ENCODE measurements at places on chromosomes 4 and X. TPM values are rescaled to one million over a fixed set of nuclear protein-coding genes. Genes with fewer than 3 reads are reported as not detected.

Gene LONRF3
- total RNA-seq = 10.3 TPM

Gene UTP3
- total RNA-seq = 13.7 TPM

Gene MAMLD1
- total RNA-seq = 1.7 TPM

Gene FAM53A
- total RNA-seq = 3.5 TPM

DNA sequence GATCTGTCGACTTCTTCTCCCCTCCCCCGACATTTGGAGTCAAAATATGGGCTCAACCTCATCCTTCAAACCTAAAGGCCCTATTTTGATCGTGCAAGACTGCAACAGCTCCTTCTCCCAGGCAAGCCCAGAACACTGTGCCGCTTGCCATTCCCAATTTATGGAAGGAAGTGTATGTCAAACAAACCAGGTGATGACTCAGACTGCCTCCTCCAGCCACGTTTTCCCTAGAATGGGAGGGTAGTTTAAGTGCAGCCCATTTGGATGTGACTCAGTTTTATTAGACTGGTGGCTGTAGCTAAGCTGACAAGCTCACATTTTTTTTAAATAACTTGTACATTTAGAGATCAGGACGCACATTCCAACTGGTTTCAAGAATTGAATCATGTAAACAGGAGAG, 570.4 kb upstream of the DIPK2B start:
- H3K4me1 ChIP-seq = no peaks in the 10 kb centered on the region
- no peaks in the 10 kb centered on the region for H3K27me3 ChIP-seq
- H3K27ac ChIP-seq = peak overlapping the region; percentile 66
- no peak overlapping the region for H3K4me3 ChIP-seq

GRCh38 chrX:40996886-40997530, 88.2 kb upstream of the USP9X start:
- no peak overlapping the region for H3K4me3 ChIP-seq
- no peak overlapping the region for H3K27ac ChIP-seq
- H3K27me3 ChIP-seq = no peaks in the 10 kb centered on the region
- H3K4me1 ChIP-seq = no peaks in the 10 kb centered on the region
- DNase-seq = no peak

GRCh38 chr4:173855015-173855414, 325.0 kb upstream of the HAND2 start:
- H3K4me3 ChIP-seq = no peak overlapping the region
- no peak overlapping the region for H3K27ac ChIP-seq
- H3K36me3 ChIP-seq = no peaks in the 10 kb centered on the region
- H3K27me3 ChIP-seq = no peaks in the 10 kb centered on the region

GRCh38 chrX:16205840-16206239, 38.6 kb downstream of the MAGEB17 start:
- no peak overlapping the region for H3K4me3 ChIP-seq
- no peaks in the 10 kb centered on the region for H3K36me3 ChIP-seq
- no peak for DNase-seq
- no peaks in the 10 kb centered on the region for H3K27me3 ChIP-seq
- H3K27ac ChIP-seq = no peak overlapping the region

DNA sequence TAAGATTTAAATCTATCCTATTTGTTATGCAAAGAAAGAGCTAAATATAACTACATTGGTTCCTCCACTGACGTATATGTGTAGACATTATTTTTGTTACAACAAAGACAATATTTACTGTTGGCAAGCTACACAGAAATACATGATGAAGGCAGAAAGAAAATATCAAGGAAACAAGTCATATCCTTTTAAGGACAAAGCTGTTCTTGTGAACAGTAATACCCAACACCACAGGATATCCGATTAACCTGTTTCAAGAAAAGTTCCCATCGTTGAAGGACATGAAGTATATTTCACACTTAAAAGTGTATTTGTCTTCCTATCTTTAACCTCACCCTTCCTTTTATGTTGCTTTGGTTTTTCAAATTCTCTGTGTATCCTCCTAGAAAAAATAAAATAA, 235.8 kb upstream of the AADAT start:
- no peak overlapping the region for H3K27ac ChIP-seq
- no peak for DNase-seq
- no peak overlapping the region for H3K4me3 ChIP-seq
- H3K4me1 ChIP-seq = no peaks in the 10 kb centered on the region
- H3K27me3 ChIP-seq = no peaks in the 10 kb centered on the region

GRCh38 chrX:15874672-15875071, 20.1 kb upstream of the AP1S2 start:
- no peak overlapping the region for H3K27ac ChIP-seq
- H3K4me1 ChIP-seq = no peaks in the 10 kb centered on the region
- H3K4me3 ChIP-seq = no peak overlapping the region
- no peak for DNase-seq
- H3K27me3 ChIP-seq = no peaks in the 10 kb centered on the region
- H3K36me3 ChIP-seq = no peaks in the 10 kb centered on the region

GRCh38 chr4:137541181-137541580, 8.9 kb upstream of the PCDH18 start:
- no peak overlapping the region for H3K4me3 ChIP-seq
- H3K36me3 ChIP-seq = no peaks in the 10 kb centered on the region
- DNase-seq = no peak
- H3K4me1 ChIP-seq = no peaks in the 10 kb centered on the region
- H3K27ac ChIP-seq = no peak overlapping the region
- H3K27me3 ChIP-seq = no peaks in the 10 kb centered on the region

DNA sequence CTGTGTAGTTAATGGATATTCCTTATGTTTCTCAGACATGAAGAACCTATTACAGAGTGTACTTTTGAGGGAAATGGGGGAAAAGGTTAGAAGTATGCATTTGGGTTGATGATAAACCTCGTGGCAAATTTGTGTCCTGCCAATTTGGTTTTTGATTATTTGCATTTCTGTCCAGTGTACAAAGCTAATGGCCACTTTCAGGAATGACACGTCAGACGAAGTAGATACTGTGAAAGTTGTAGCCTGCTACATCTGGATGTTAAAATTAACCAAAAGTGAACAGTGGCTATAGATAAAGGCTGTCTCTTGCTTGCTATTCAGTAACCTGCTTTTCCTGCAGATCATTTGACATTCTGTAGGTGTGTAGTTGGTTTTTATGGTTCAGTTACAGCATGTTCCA, 1.0 kb downstream of the PRDX4 start:
- H3K27me3 ChIP-seq = no peaks in the 10 kb centered on the region
- no peak for DNase-seq
- H3K36me3 ChIP-seq = peaks cover 8% of the 10 kb centered on the region
- no peaks in the 10 kb centered on the region for H3K4me1 ChIP-seq

GRCh38 chrX:39773923-39774773, 323.6 kb downstream of the BCOR start:
- no peaks in the 10 kb centered on the region for H3K27me3 ChIP-seq
- DNase-seq = no peak
- H3K4me3 ChIP-seq = no peak overlapping the region
- no peaks in the 10 kb centered on the region for H3K36me3 ChIP-seq
- no peak overlapping the region for H3K27ac ChIP-seq

DNA sequence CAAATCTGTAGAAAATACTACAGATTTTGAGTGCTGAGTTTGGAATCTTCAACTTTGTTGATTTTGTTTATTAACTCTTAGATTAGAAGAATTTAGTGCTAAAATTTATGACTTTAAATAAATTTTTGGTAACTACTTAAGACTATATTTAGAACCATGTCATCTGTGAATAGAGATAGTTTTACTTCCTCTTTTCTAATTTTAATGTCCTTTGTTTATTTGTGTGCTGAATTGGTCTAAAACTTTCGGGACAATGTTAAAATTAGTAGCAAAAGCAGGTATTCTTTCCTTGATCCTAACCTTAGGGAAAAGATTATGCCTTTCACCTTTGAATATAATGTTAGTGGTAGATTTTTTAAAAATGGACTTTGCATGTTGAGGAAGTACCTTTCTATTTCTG, 119.7 kb upstream of the CXorf51A start:
- no peak overlapping the region for H3K4me3 ChIP-seq
- H3K4me1 ChIP-seq = no peaks in the 10 kb centered on the region
- DNase-seq = no peak
- no peak overlapping the region for H3K27ac ChIP-seq
- H3K27me3 ChIP-seq = no peaks in the 10 kb centered on the region
- H3K36me3 ChIP-seq = no peaks in the 10 kb centered on the region

DNA sequence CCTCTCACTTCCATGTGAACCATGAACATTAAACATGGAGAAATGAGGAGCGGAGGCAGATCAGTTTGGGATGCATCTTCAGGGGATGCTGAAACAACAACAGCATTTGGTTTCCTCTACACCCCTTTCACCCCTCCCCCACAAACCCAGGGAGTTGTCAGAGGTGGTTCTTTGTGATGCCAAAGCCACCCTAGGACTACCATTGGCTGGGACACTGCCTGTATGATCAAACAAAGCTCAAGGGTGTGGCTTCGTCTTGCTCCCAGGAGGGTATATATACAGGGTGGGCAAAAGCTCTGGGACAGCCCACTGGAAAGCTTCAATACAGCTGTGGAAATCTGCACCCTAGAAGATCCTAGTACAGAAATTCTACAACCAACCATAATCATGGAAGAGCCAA, at the start of gene SPANXN4:
Gene SPANXN4, plus strand, starts transcription at position 301 of the 400 bp plus-strand sequence. Its CDS starts 87 bp downstream, at position 388.
- H3K4me1 ChIP-seq = no peaks in the 10 kb centered on the region
- no peaks in the 10 kb centered on the region for H3K36me3 ChIP-seq
- no peak within 1 kb of the TSS for H3K27ac ChIP-seq
- DNase-seq = no peak
- H3K4me3 ChIP-seq = no peak within 1 kb of the TSS
- no peaks in the 10 kb centered on the region for H3K27me3 ChIP-seq
